Ureter (tissue), 1 donor: ENCODE measurements at places on chromosomes 12 and 14. TPM values are rescaled to one million over a fixed set of nuclear protein-coding genes. Genes with fewer than 3 reads are reported as not detected.
A peak's percentile ranks its signal among the peaks of the same experiment; 100 is the strongest.

- DNase-seq, result no peak
These were observed 39.0 kb upstream of the CEP83 start for GRCh38 chr12:94498698-94499097.

GRCh38 chr12:3931776-3932175, 58.6 kb upstream of the PARP11 start:
- peak; percentile 44 for DNase-seq

DNA sequence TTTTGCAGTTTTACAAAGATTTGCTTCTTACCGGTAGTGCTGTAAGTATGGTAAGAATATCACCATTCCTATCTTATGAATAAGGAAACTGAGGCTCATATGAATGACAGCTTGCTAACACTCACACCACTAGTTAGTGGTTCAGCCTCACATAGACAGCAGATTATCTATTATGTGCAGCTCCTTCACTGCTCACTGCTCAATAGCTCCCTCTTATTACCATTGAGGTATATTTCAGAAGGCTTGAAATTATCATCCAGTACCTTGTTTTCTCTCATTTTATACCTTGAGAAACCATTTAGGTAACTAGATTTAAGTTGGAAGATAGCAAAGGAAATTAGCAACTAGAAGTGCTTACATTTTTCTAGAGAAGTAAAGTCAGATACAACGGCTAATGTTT, 15.5 kb downstream of the RIC8B start:
- DNase-seq, result no peak

- DNase-seq, result no peak
These were observed 469.1 kb upstream of the DCN start for GRCh38 chr12:91651728-91652127.

GRCh38 chr12:132043216-132043615, 93.5 kb downstream of the EP400 start:
- no peak for DNase-seq

- no peak for DNase-seq
These were observed 68.0 kb downstream of the GRIN2B start for GRCh38 chr12:13913371-13913770.

DNA sequence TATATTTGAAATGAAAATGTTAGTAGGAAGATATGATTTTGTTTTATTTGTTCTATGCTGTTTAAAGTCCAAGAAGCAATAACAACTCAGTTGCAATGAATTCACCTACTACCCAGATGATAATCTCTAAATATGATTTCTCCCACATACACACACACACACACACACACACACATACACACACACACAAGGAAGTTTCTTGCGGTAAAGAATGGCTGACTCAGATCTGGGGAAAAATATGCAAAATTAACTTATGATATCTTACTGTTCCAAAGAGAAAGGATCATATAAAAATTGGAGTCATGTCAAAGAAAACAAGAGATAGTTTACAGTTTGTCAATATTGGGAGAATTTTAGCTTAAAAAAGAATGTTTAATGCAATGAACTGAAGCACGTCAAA, 456.7 kb downstream of the SLC16A7 start:
- no peak for DNase-seq

- DNase-seq, result no peak
These were observed 8.2 kb downstream of the VDR start for GRCh38 chr12:47896633-47897032.

DNA sequence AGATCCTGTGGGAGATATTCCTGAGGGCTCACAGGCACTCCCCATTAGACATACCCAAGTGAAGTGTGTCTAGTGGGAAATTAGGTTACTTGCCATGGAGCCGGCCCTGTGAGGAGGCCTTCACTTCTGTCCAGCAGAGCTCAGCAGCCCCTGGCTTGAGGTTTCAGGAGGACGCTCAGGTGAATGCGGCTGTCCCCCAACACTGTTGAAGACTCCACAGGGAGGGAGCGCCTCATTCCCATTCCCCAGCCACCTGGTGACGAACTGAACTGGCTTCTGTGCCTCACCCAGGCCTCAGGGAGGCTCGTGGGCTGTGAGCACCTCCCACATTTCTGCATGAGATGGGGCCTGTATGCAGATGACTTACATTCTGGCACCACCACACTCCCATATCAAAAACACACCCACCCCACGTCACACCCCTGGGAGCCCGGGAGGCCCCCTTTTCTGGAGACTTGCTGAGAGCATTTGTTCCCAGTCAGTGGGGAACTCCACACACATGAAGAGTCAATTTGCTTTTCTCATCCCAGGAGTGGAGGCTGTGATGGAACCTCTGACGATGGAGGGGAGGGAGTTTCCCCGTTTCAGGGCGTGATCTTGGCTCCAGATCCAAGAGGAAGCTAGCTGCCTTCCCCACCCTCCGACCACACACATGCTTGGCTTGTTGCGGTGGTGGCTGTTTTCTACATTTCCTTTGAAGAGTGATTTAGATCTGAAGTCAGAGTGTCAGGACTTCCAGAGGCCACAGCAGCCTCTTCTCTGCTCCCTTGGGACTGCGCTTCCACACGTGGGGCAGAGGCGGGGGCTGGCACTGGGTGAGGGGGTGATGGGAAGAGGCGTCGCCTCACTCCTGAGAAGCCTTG, 120.7 kb downstream of the ADGRD1 start:
- peak; percentile 49 for DNase-seq

- DNase-seq, result peak; percentile 48
These were observed 52.8 kb upstream of the SLC2A13 start for GRCh38 chr12:40158592-40159111.

DNA sequence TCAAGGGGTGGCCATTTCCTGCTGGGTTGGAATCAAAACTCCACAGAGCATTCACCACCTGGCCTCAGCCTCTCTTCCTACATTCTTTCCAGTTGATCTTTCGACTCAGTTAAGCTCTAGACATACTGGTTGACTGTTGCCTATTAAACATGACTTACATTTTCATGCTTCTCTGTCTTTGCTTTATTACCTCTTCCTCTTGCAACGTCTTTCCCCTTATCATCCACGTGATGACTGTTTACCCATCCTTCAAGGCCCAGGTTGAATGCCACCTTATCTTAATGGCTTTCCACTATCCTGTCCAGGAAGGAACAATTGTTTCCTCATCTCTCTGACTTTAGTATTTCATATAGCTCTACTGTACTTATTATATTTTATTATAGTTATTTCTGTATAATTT, 24.4 kb upstream of the CCDC175 start:
- DNase-seq, result no peak

GRCh38 chr14:50657753-50658152, 10.4 kb downstream of the SAV1 start:
- no peak for DNase-seq

- no peak for DNase-seq
These were observed 263.0 kb downstream of the NEDD1 start for GRCh38 chr12:97169889-97170567.

DNA sequence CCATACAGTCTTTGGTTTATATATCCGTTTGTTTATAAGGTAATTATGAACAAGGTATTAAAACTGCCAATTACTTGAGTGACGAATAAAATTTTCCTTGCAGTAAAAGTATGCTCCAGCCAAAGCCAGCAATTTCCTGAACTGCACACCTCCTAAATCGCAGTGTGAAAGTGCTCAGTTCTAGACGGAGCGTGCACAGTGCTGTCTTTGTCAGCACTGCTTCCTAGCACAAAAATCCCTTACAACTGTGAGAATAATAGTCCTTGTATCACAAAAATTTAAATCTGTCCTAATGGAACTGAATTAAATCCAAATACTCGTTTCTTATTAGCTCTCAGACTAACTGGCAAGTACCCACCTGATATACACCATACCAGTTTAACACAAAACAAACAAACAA, 26.3 kb downstream of the LRIG3 start:
- no peak for DNase-seq

DNA sequence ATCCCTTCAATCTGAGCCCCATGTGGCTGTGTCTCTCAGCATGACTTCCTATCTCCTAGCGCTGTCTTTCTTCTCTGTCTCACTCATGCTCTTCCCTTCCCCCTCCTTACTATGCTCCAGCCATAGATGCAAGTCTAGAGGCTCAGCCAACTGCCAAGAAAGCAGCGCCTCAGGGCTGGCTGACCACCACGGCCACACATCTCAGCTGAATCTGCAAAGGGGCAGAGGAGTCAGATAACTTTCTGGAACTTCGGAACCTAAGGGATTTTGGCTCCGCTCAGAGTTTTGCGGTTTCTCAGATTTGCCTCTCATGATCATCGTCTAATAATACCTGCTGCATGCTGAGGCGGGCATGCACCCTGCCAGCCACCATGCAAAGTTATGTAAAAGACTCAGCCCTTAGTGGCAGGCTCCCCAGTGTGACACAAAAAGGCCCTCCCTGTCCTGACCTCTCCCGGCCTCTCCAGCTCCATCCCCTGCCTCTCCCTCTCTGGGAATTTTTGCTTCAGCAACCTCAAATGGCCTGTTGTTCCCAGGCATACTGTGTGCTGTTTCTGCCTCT, 5.0 kb upstream of the FGF6 start:
- DNase-seq, result no peak

GRCh38 chr14:35553808-35554207, 19.8 kb downstream of the INSM2 start:
- no peak for DNase-seq

GRCh38 chr12:122874081-122874480, 21.8 kb downstream of the VPS37B start:
- no peak for DNase-seq

GRCh38 chr12:88258396-88258795, 116.3 kb downstream of the TMTC3 start:
- no peak for DNase-seq

DNA sequence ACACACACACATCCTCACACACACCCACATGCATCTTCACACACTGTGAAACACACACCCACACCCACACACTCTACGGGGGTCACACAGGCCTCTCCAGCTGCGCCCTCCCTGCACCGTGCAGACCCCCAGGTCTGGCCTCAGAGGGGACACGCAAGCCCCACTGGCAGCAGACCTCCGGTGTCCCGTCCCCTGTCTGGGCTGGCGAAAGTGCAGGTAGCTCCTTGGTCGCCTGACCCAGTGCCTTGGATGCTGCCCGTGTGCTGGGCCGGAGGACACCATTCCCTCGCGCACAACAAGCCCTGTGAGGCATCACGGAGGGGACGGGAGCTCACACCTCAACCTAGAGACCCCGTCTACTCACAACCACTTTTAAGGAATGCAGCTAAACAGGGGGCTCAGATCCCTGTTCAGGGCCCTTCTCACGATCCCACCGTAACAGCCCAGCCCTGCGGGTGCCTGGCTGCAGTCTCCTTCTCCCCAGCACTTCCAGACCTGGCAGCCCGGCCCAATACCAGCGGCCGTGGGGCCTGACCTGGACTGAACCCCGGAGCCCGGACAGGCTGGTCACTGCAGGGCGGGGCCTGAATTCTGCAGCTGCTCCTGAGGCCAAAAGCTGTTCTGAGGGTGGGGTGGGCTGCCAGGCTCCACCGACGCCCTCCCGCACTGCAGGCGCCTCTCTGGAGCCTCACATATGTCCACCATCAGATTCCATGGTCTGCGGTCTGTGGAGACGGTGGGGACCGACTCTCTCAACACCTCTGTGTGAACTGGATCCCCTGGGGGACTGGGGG, 42.1 kb upstream of the FZD10 start:
- no peak for DNase-seq

DNA sequence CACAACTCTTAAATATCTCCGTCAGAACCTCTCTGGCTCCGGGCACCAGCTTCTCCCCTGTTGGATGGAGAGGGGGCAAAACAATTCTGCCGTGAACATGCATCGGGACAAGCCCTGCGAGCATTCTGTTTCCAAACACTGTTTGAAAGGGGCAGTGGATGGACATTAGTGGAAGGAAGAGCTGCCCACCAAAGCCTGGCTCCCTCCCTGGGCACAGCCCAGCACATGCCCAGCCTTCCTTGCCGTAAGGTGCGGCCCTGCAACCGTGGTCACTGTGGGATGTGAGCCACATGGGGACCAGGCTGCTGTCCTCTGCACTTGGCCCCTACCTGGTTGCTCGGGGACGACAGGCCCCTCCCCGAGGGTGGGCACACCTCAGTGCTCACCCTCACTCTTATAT, 54.0 kb downstream of the TRAFD1 start:
- DNase-seq, result no peak

GRCh38 chr12:104371043-104371870, 67.7 kb downstream of the EID3 start:
- no peak for DNase-seq

DNA sequence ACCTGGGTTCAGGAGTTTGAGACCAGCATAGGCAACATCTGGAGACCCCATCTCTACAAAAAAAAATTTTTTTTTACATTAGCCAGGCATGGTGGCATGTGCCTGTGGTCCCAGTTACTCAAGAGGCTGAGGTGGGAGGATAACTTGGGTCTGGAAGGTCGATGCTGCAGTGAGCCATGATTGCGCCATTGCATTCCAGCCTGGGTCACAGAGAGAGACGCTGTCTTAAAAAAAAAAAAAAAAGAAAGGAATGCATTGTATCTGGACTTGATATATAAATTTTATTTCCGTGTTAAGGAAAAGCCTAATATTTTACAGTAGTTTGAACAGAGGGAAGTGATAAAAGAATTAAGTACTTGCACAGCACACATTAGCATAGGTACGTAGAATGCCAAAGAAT, 97.2 kb downstream of the ZC3H14 start:
- no peak for DNase-seq

DNA sequence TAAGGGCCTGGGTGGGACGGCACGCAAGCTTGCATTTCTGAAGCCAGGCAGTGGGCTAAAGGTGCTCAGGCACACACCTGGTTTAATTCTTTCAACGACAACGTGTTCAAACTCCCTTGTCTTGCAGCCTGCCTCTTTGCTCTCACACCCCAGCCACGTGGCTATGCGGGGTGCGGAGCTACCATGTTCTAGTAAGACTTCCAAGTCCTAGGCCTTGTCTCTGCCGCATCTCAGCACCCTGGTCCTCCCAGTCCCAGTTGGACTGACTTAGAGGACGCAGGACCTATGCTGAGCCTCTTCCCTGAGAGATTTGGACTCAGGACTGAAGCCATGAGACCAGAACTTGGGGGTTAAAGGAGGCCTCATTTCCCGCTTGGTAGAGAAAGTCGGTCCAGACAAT, 62.2 kb downstream of the CLMN start:
- DNase-seq, result no peak

GRCh38 chr12:72269491-72269890, 2.7 kb upstream of the TRHDE start:
- no peak for DNase-seq

GRCh38 chr14:94522115-94522724, 13.0 kb upstream of the SERPINA12 start:
- no peak for DNase-seq

Gene ACADS
- 14.2 TPM for total RNA-seq

Gene GDF3
- not detected for total RNA-seq

Gene CLEC1B
- not detected for total RNA-seq

Gene FAM161B
- total RNA-seq, result 8.9 TPM

Gene TXNRD1
- 45.5 TPM for total RNA-seq

Gene MYL6B
- total RNA-seq, result 37.8 TPM

Gene FGD6
- total RNA-seq, result 14.9 TPM

Gene NTF3
- 6.1 TPM for total RNA-seq

Gene ISCA2
- total RNA-seq, result 25.6 TPM

Gene SLCO1B1
- not detected for total RNA-seq

Gene MANSC1
- total RNA-seq, result 38.9 TPM

Gene TMEM30B
- 34.0 TPM for total RNA-seq

Gene NRXN3
- total RNA-seq, result 6.7 TPM

Gene POC1B
- total RNA-seq, result 32.3 TPM
